ENCODE measurements at places on chromosomes 13 and 19.

GRCh38 chr19:16875584-16876555, 12.9 kb upstream of the F2RL3 start:
- no peak for DNase-seq

DNA sequence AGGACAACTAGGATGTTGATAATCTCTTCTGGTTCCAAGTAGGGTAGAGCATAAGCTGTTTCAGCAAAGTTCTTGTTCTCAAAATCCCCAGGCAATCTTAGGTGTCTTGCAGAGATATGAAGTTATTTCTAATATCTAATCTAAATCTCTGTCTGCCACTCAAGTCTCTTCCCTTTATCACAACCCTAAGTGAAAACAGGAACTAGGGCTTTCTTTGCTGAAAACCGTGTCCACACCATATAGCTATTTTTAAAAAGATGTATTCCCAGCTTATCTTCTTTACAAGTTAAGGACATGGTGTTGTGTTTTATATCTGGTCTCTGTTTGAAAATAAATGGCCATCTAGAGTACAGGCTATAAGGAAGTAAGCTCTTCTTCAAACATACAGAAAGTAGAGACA, 11.3 kb upstream of the RNASEH2B start:
- no peak for DNase-seq

GRCh38 chr19:29485293-29485692, 40.5 kb upstream of the VSTM2B start:
- DNase-seq: no peak

- DNase-seq: peak; percentile 32
These were observed 1.3 kb upstream of the FFAR1 start for GRCh38 chr19:35346193-35347052.

GRCh38 chr13:88068316-88068715, 397.1 kb downstream of the SLITRK5 start:
- no peak for DNase-seq

DNA sequence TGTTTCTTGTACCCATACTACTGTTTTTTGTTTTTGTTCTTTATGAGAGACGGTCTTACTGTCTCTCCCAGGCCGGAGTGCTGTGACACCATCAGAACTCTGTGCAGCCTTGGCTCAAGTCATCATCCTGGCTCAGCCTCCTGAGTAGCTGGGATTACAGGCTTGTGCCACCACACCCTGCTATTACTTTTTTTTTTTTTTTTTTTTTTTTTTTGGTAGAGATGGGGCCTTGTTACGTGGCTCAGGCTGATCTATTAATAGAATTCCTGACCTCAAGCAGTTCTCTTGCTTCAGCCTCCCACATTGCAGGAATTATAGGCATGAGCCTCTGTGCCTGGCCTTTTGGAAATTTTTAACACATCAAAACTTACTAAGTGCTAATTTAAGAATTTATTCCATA, 2.9 kb upstream of the ZNF304 start:
- DNase-seq: no peak

- DNase-seq: no peak
These were observed 14.5 kb downstream of the KLK4 start for GRCh38 chr19:50896591-50897190.

DNA sequence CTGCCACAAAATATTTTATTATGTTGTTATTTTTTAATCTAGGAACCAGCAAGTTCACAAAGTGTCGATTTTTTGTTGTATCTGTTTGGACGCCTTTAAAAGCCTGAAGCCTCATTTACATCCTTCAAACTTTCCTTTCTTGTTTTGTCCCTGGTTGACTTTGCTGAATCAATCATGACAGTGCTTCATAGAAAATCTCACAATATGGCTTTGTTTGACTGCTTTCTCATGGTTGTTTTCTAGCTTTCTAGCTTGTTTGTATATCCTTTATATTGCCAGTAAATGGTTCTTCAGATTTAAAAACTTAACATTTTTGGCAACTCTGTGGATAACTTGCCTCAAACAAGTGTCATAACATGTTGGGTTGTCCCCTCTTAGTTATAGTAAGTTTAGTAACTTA, 84.1 kb upstream of the ATXN8OS start:
- no peak for DNase-seq

GRCh38 chr19:29292153-29292552, 79.2 kb upstream of the UQCRFS1 start:
- no peak for DNase-seq

DNA sequence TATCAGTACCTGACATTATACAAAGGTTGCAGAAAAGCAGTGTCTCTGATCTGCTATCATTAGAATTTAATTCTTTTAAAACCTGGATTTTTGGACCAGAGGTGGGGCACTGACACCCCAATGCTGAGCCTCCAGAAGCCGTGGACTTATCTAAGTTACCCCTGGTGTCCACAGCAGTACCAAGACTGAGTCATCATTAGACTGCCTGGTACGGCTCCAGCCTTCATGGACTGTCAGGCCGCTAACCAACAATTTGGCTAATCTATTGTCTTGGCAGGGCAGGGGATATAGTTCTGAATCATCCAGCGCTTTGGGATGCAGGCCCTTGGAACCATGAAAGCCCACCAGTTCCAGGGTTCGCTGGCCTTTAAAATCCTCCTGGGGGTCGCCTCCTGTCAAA, 78.3 kb downstream of the TSHZ3 start:
- DNase-seq: no peak

DNA sequence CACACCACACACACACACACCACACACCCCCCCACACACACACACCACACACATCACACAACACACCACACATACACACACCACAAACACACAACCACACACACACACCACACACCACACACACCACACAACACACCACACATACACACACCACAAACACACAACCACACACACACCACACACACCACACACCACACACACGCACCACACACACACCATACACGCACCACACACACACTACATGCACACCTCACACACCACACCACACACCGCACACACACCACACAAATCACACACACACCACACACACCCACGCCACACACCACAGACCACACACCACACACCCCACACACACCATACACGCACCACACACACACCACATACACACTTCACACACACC, 83.5 kb downstream of the ZNF557 start:
- DNase-seq: no peak

GRCh38 chr13:75146436-75146835, 335.5 kb downstream of the TBC1D4 start:
- no peak for DNase-seq

DNA sequence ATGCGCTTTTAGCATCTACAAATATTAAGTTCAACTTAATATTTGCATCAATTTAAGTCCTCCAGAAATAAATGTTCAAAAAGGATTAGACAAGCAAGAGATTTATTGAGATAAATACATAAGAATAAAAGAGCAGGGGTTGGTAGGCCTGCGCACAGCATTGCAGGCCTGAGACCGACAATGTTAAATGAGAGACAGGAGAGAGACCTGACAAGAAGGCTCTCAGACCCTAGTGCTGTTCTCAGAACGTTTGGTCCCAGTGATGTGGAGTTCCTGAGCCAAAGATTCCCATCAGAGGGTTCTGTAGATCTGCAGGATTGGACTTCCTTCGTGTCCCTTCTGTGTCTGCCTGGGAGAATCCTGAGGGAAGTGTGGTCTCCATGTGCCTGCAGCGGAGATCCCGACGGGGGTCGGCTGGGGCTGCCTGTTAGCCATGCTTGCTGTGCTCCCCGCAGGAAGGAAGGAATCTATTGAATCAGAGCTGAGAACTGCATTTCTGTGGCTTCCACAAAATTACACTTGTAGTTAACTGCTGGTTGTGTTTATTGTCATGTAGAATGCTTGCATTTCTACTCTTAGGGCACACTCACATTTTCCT, 369.9 kb upstream of the SLC10A2 start:
- no peak for DNase-seq

DNA sequence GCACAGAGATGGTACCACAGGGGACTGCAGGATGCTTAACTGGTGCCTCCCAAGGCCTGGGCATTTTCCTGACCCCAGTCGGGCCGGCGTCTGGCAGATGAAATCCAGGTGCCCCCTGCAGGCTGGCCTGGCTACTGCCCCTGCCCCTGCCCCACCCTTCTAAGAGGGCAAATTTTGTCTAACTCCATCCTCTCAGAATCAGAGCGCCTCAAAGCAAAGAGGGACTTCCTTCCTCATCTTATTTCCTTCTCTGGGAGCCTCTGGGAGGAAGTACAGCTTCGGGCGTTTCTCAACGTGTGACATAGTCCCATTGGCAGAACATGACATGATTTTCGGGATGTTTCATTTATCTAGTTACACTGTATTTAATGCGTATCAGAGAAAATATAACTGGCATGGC, 2.7 kb downstream of the PRKACA start:
- DNase-seq: no peak

GRCh38 chr13:100399455-100399854, 189.1 kb downstream of the GGACT start:
- no peak for DNase-seq

DNA sequence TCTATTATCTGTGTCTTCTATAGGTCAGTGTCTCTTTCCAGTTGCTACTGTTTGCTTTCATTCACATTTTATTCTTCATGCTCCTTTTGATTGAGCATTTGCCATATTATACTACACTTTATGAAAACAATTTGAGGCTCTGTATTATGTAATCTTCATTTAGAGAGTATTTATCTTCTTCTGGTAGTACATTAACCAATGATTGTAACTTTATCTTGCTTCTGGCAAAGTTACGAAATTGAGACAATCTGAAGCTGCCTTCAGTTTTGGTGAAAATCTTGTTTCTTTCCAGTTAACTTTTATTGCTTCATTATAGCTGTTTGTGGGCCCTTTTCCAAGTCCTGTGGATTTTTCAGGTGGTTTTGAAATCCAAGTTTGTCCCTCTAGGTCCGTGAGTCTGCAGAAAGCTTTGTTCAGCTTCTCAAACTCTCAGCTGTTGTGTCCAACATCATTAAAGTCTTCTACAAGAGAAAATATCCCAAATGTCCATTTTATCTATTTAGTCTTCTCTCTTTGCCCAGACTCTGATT, 1255.4 kb upstream of the SPRY2 start:
- no peak for DNase-seq

DNA sequence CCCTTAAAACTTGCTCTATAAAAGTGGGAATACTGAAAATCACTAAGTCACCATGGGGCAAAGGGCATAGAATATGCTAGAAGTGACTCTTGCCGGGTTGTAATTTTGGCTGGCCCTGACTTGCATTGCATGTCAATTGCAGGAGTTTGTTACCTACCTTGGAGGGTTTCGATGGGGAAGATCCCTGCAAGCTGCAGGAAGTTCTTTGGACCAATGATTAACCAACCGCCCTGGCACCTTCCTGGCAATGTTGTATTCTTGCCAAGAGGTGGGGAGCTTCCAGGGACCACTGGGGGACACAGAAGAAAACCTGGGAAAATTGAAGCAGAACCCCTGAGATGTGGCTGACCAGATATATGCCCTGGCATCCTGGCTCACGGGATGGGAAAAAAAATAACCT, 235.8 kb downstream of the B3GLCT start:
- no peak for DNase-seq

DNA sequence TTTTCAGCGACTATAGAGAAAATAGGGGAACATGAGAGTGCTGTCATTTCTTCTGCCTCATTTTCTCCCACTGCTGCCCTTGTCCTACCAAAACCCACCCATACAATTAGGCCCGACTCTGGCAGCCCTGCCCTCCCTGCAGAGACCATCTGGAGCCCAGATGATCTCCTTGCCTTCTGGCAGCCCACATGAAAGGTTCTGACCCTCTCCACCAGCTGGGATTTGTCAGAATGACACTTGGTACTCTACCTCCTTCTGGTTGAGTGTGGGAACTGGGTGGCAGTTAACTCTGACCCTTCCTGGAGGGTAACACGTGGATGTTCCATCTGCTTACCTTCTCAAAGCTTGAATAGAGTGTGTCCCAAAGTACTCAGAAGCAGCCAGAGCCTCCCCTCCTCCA, 21.0 kb upstream of the SIAH3 start:
- DNase-seq: no peak

GRCh38 chr13:94696171-94696570, 16.2 kb downstream of the SOX21 start:
- no peak for DNase-seq

DNA sequence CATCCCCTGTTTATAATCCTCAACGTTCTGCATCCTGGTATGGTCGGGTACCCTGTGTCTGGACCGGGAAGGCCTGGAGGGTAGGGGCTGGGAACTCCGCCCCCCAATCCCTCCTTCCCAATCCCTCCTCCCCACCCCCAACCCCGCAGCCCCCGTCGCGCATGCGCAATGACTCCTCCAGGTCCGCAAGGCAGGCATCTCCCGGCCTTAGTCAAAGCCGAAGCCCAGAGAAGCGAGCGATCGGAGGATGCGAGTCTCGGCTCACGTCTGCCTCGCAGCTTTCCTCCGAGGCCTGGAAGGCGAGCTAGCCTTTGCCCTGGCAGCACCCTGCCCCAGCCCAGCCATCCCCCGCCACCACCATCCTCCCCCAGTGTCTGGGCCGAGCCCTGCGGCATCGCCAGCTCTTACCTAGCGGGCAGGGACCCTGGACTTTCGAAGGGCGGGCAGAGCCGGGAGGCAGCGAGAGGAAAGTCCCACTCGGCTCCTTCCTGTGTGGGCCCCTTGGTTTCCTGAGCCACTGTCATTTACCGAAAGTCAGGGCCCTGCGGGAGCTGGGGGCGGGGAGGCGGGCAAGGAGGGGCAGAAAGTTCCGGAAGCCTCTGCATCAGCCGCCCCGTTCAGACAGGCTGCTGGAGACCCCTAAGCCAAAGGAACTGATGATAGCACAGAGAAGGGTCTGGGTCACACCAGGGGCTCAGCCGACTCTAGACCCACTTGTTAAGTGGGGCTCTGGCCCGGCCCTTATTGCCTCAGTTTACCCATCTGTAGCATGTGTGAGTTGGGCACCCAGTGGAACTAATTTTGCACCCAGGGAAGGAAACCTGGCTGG, at the start of gene JAK3:
JAK3 (minus strand) TSS at position 445 of the 829 bp plus-strand sequence. CDS start 3,565 bp downstream, outside the sequence.
- DNase-seq: peak; percentile 79

GRCh38 chr13:111302045-111302726, 18.3 kb upstream of the TEX29 start:
- DNase-seq: no peak

DNA sequence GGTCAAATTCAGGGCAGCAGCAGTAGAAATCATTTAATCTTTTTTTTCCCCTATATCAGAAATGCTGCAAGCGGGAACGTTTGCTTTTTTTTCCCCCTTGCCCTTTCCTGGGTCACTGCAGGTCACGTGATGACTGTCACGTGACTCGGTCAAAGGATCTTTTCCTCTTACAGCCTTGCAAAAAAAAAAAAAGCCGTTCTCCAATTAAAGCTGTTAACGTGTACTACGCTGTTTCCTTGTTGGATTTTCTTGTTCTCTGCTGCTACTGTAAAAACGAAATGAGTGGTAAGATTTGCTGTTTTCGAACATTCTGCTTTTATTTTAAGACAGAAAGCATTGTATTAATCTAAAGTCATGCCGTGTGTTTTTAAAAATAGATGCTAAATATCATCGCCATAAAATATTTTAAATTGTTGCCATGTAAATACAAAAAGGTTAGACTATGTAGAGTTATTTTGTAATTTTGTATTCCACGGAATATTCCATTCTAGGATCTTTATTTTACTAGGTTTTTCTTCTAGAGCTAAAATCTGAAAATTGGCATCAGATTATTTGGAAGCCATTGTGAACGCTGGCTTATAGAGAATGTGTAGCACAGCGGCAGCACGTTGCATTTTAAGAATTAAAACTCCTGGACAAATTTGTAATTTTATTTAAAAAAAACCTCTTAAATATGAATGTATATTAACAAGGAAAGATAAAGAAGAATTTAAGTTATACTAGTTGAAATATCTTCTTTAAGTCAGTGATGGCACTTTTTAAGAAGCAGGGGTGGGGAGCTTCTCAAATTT, 109.8 kb upstream of the MLNR start:
- DNase-seq: peak; percentile 51

GRCh38 chr19:11506967-11507366, 1.3 kb upstream of the ZNF653 start:
- DNase-seq: no peak

GRCh38 chr13:27822873-27823311, 30.6 kb downstream of the GSX1 start:
- no peak for DNase-seq

Measured in stimulated activated CD8-positive, alpha-beta memory T cell treated with anti-CD3 and anti-CD28 coated beads, Interleukin-7, amount 100 ng/mL, for 24 hours (primary cell).